Fibroblast of skin of scalp (primary cell): ENCODE measurements at places on chromosomes 6 and 20.
A peak's percentile ranks its signal among the peaks of the same experiment; 100 is the strongest.

DNA sequence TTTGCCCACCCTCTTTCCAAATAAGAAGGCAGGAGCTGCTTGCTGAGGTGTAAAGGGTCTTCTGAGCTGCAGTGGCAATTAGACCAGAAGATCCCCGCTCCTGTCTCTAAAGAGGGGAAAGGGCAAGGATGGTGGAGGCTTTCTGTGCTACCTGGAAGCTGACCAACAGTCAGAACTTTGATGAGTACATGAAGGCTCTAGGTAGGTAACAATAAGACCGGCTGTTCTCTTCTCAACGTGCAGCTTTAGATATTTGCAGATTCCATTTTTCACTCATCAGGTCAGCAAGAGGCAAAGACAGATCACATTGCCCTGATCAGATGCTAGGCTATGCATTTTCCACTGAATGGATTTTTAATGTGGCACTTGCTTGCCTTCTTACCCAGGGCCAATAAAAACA, at the start of gene FABP7:
FABP7 (plus strand) TSS at position 50 of the 400 bp plus-strand sequence; CDS start at position 129, 79 bp downstream.
- DNase-seq, result no peak

GRCh38 chr6:141210901-141211300, 921.8 kb upstream of the GJE1 start:
- DNase-seq, result no peak

- no peak for DNase-seq
Measured at GRCh38 chr6:136548582-136549299, 1.5 kb downstream of the MAP7 start.

DNA sequence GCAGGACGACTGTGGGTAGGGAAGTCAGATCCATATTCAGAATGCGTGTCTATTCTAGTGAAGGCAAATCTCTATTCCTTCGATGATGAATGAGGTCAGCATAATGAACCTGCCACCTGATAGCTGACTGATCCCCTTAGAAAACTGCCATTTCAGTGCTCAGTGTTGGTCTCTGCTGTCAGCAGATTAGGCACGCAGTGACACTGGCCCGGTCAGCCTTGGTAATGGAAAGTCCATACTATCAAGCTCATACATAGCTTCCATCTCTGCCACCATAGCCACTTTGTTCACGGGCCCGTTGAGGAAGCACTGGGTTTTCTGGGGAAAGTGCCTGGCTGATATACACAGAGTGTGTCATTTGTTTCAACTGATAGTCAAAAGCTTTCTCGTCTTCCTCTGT, 54.0 kb downstream of the C6orf52 start:
- no peak for DNase-seq

DNA sequence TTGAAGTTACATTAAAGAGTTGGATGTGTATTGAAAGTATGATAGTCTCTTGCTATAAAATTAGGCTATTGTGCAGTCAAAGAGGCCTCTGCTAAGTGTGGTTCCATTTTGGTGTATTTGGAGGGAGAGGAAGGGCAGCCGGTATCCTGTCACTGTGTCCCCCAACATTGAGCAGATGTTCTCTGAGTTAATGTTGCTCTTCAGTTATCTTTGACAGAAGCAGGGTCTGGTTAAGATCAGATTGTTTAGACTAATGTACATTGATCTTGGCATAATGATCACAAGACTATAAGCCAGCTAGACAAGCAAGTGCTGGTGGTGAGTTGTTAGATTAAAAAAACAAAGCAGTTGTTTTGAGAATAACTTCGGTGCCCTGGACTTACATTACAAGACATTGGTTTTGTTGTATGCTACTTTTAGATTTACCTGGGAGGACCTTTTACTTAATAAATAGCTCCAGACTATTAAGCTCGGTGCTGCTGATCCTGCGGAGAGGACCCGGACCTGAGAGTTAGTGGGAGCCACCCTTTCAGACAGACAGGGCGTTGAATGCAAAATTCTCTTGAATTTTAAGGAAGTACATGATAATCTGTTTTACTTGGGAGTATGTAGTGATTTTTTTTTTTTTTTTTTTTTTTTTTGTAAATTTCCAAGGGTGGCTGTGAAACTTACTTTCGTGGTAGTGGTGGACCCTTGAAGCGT, 97.8 kb downstream of the JARID2 start:
- no peak for DNase-seq

- peak; percentile 95 for DNase-seq
Measured at GRCh38 chr6:87907521-87907920, 140.1 kb upstream of the SPACA1 start.

DNA sequence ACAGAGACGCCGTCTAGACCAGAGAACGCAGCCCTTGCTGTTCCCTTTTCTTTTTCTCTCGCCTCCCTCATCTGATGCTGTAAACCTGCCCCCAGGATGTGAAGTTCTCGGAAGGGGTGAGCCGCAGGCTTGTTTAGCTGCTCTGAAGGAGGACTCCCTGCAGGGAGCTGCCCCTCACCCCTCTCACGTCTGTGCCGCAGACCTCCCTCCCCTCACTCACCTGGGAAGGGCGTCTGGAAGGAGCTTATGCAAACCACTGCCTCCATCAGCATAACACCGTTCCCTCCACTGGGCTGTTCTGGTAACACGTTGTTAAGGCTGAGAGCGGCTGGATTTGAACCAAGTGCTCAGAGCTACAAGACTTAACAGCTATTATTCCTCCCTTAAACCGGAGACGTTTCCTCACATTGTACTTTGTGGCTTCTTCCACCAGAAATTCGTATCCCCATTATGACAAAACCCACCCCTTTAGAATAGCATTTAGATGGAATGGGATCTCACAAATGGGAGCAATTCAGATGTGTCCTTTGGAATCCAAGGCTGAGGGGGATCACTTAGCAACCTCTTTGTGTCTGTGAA, 99.8 kb downstream of the SMOC2 start:
- DNase-seq, result no peak

GRCh38 chr6:100160930-100161329, 166.9 kb upstream of the MCHR2 start:
- no peak for DNase-seq

DNA sequence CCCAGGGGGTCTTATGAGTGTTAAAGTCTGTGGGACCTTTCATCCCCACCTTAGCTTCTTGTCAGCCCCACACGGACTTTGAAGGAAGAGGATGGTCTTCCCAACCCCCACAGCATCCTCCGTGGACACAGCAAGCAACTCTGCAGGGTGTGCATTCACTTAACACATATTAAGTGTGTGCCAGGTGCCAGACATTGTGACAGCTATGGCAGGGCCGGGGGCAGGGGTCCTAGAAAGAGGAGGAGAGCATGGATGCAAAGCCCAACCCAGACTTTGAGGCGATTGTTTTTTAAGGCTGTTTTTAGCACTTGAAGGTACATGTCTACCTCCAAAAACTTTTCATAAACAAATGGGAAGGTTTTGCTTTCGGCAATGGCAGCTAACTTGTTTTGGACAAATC, 121.6 kb upstream of the KCNG1 start:
- DNase-seq, result no peak
